Left lung (tissue), 14 donors: ENCODE measurements at places on chromosomes 12 and 14. TPM values are rescaled to one million over a fixed set of nuclear protein-coding genes. Genes with fewer than 3 reads are reported as not detected.

DNA sequence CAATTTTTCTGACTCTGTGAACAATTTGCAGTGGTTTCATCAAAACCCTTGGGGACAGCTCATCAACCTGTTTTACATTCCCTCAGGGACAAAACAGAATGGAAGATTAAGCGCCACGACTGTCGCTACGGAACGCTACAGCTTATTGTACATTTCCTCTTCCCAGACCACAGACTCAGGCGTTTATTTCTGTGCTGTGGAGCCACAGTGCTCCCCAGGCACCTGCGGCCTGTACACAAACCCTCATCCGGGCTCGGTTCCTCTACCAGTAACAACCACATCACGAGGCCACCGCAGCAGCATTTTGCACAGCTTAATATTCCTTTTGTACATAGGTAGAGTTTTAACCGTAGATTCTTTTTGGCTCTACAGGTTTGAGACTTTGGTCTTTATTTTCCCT is 397.4 kb upstream of the OR4E1 start:
- no peak for DNase-seq

DNA sequence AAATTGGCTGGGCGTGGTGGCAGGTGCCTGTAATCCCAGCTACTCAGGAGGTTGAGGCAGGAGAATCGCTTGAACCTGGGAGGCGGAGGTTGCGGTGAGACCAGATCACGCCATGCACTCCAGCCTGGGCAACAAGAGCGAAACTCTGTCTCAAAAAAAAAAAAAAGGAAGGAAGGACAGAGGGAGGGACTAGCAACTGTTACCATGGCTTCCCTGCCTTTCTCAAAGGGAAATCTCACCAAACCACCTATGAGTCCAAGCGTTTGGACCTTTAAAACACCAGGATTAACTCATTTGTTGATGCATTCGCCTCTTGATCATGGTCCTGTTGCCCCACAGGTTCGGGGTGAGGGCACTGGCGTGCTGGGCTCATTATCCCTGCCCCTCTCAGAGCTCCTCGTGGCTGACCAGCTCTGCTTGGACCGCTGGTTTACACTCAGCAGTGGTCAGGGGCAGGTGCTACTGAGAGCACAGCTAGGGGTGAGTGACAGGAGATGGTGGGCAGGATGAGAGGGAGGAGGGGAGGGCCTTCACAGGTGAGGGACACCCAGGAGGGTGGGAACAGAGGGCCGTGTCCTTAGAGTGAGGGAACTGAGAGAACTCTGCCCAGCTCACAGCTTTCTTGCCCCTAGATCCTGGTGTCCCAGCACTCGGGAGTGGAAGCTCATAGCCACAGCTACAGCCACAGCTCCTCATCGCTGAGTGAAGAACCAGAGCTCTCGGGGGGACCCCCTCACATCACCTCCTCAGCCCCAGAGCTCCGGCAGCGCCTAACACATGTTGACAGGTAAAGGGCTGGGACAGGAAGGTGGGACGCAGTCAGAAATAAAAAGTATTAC is 10.2 kb upstream of the MYL6B start:
- DNase-seq: no peak

GRCh38 chr12:66189889-66190288 is 875 bp downstream of the IRAK3 start:
- no peak for DNase-seq

- no peak for DNase-seq
These were observed 138.1 kb downstream of the TMEM132D start for GRCh38 chr12:129765719-129766118.

GRCh38 chr12:2170376-2170775 is 117.6 kb downstream of the CACNA1C start:
- no peak for DNase-seq

DNA sequence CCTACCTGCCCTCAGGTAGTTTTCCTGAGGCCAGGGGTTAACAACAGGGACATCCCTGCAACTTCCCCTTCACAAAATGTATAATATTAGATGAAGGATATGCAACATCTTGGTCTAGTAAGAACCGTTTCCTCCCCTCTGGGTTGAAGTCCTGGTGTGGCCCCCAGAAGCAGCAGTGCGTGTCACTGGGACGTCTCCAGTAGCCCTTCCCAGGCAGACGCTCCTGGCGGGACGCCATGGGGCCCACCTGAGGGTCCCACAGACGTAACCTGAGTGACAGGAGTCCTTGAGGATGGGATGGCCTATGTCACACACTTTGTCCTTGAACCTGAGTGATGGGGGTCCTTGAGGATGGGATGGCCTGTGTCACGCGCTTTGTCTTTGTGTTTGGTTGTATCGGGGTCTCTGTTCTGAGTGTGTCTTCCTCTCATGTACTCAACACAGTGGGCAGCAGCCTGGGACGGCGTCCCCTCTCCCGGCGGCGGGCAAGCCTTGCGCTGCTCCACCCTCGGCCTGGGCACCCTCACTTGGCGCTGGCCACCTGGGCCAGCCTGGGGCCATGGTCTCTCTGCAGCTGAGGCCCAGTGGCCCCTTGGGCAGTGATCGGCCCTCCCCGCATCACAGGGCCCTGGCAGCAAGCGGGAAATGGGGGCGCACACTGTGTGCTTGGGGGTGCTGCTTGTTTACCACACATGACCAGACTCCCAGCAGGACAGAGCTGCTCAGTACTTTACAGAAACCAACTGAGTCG is 14.3 kb upstream of the AMN start:
- DNase-seq: no peak

- DNase-seq: no peak
These were observed 603.4 kb upstream of the FOXG1 start for GRCh38 chr14:28163233-28163632.

- DNase-seq: no peak
These were observed 31.5 kb upstream of the FGF6 start for GRCh38 chr12:4477129-4477528.

- DNase-seq: no peak
These were observed 74.5 kb downstream of the LRRC74A start for GRCh38 chr14:76900682-76901081.

- DNase-seq: no peak
These were observed 315.4 kb downstream of the DPF3 start for GRCh38 chr14:72578514-72578913.

DNA sequence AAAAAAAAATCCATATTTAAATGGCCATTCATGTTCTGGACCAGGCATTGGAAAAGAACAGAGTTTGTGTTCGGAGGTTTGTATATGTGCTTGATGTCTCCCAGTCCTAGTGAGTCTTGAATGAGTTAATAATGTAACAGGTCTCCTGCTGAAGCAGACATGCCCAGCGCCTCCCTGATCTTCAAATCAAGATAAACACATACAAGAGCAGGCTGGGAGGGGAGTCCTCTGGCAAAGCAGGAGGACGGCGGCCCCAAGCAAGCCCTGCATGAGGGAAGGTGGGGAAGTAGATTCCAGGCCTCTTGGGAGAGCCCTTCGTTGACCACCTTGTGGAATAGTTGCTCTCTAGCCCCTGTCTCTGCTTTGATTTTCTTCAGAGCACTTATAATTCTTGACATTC is 156.3 kb downstream of the ZFP36L1 start:
- DNase-seq: no peak

KCNH3 gene
- 1.6 TPM for polyA plus RNA-seq

IRAK3 gene
- polyA plus RNA-seq: 35.0 TPM

OTOGL gene
- 0.56 TPM for polyA plus RNA-seq

EXOC3L4 gene
- polyA plus RNA-seq: 6.2 TPM

TCL1B gene
- polyA plus RNA-seq: 0.28 TPM

BMP4 gene
- 85.7 TPM for polyA plus RNA-seq

CCDC184 gene
- polyA plus RNA-seq: 0.32 TPM

PLBD2 gene
- 20.8 TPM for polyA plus RNA-seq

SSTR1 gene
- polyA plus RNA-seq: 1.3 TPM
